SK-N-SH (cell line): ENCODE measurements at places on chromosomes 2 and 18. TPM values are rescaled to one million over a fixed set of nuclear protein-coding genes. Genes with fewer than 3 reads are reported as not detected.

RIT2 gene
- polyA plus RNA-seq = 0.06 TPM in 1 of 2 replicates, not detected in the other

GPR45 gene
- polyA plus RNA-seq = not detected in 2 replicates

CERS6 gene
- 1.8 and 2.5 TPM in 2 replicates for polyA plus RNA-seq

TUBA4B gene
- polyA plus RNA-seq = 0.03 TPM in 1 of 2 replicates, not detected in the other

FECH gene
- polyA plus RNA-seq = 44.4 and 45.3 TPM in 2 replicates

HDHD2 gene
- polyA plus RNA-seq = 10.5 and 10.6 TPM in 2 replicates

NEU2 gene
- polyA plus RNA-seq = not detected in 2 replicates

RNF152 gene
- polyA plus RNA-seq = 6.6 and 7.9 TPM in 2 replicates

PKP4 gene
- 10.9 and 13.8 TPM in 2 replicates for polyA plus RNA-seq

PTH2R gene
- polyA plus RNA-seq = 4.0 and 5.3 TPM in 2 replicates

EXOC6B gene
- 7.4 and 7.8 TPM in 2 replicates for polyA plus RNA-seq

ZCCHC2 gene
- 6.7 and 7.3 TPM in 2 replicates for polyA plus RNA-seq

MGAT5 gene
- 18.2 and 20.6 TPM in 2 replicates for polyA plus RNA-seq

SERPINB11 gene
- polyA plus RNA-seq = not detected in 2 replicates

SERPINB2 gene
- polyA plus RNA-seq = 5.9 and 9.8 TPM in 2 replicates

GKN1 gene
- polyA plus RNA-seq = not detected in 2 replicates

SPR gene
- polyA plus RNA-seq = 25.7 and 27.5 TPM in 2 replicates

NABP1 gene
- 19.1 and 35.7 TPM in 2 replicates for polyA plus RNA-seq

CEP192 gene
- 9.4 and 13.3 TPM in 2 replicates for polyA plus RNA-seq

LIPG gene
- polyA plus RNA-seq = 3.2 and 4.4 TPM in 2 replicates

CSRNP3 gene
- 1.0 and 2.4 TPM in 2 replicates for polyA plus RNA-seq

BIRC6 gene
- polyA plus RNA-seq = 28.9 and 35.3 TPM in 2 replicates

APOB gene
- polyA plus RNA-seq = not detected in 2 replicates

SLC1A4 gene
- polyA plus RNA-seq = 4.4 and 4.7 TPM in 2 replicates
